ENCODE measurements at places on chromosomes 12 and 14. TPM values are rescaled to one million over a fixed set of nuclear protein-coding genes. Genes with fewer than 3 reads are reported as not detected.

OR4E1 gene
- total RNA-seq = not detected

OR4E2 gene
- total RNA-seq = not detected

PLEKHD1 gene
- total RNA-seq = not detected

LPAR5 gene
- 2.9 TPM for total RNA-seq

LRP6 gene
- total RNA-seq = 56.1 TPM

C1S gene
- total RNA-seq = 662 TPM

GRCh38 chr12:15116086-15116485 lies 105.1 kb downstream of the RERG start:
- no peak for DNase-seq

DNA sequence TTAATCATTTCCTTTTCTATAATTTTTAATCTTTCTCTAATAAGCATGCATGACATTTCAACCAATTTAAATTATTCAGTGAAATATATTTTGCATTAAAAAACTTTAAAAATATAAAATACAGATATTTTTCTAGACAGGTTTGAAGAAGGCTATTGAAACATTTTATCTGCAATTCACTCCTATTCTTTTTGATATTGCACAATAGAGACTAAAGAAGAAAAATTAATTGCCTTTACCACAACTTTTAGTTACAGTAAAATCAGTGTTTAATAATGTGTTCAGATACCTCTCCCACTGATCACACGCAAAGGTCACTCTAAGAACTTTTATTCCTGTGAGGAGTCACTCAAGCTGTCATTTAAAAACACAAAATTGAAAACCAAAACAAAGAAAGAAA lies 1416.7 kb downstream of the FSCB start:
- DNase-seq = no peak

DNA sequence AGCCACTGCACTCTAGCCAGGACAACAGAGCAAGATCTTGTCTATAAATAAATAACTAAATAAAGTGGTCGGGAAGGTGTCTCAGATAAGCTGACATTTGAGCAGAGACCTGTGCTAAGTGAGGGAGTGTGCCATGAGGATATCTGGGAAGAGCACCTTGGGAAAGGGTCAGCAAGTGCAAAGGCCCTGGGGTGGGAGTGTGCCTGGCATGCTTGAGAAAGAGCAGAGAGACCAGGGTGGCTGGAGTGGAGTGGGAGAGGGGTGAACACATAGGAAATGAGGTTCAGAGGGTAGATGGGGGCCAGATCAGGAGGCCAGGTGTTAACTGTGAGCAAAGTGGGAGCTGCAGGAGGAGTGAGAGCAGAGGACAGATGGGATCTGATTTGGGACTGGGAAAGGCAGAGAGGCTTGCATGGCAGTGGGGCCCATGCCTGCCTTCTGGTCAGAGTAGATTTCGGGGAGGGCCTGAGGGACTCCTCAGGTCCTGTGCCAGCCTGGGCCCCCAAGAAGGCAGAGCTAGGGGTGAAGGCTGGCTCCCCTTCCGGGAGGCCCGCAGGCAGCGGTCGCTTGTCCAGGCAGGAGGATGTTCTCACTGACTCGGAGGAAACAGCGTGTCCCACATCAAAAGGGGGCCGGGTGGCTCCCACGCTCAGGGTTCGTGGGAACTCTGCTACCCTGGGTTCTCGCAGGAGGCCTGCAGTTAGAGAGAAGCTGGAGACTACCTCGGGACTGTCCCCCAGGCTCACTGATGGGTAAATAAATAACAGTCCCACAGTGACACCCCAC lies 32.6 kb downstream of the DTX1 start:
- DNase-seq = no peak

DNA sequence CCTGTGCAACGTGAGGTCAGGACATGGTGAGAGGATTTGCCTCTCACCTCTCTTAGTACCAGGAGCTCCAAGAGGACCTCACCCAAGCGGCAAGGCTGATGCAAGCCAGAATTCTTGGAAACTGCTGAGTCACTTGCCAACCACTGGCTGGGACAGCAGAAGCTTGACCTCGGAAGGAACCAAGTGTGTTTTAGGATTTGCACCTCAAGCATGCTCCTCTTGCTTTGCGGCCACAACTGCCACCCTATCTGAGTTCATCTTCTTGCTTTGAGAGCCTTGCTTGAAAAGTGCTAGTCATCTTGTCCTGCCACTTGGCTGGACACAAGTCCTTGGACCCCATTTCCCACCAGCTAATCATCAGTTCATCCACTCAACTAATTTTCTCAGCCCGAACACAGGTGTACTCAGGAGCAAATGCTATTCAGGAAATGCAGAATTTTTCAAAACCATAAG lies 195.8 kb downstream of the SLC25A21 start:
- DNase-seq = no peak

- DNase-seq = no peak
Observed at GRCh38 chr12:118361092-118361404, 11.7 kb downstream of the TAOK3 start.

- no peak for DNase-seq
Observed at GRCh38 chr14:99245564-99246511, 26.2 kb downstream of the BCL11B start.

DNA sequence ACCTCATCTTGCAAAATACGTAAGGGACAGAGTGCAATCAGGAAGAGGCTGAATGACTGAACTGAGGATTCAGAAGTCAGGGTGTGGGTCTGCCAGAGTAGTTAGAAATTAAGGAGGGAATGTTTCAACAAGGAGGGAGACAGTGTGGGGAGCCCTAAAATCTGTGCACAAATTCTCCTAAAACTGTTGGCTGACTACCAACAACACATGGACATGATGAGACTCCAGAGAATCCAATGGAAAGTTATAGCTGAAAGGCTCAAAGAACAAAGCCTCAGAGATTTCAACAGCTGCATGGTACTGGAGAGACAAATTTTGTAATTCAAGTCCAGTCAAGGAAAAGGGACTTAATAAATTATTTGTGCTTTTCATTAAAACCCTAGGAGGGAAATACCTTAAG lies 36.1 kb upstream of the NEDD1 start:
- DNase-seq = no peak

GRCh38 chr12:2264651-2265232 lies 212.0 kb downstream of the CACNA1C start:
- DNase-seq = no peak

DNA sequence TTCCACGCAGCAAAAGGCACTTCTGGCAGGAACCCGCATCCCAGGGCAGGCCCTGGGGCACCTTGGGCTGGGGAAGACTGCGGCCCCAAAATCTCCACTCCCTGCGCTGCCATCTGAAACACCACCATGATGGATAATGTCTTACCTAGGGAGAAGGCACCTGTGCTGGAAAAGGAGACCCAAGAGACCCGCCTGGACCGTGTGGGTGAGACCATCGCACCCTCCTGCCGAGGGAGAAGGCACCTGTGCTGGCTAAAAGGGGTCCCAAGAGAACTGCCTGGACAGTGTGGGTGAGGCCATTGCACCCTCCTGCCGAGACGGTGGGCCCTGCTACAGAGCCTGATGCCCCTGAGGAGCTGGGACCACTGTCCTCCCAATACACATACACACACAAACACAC lies 24.8 kb upstream of the INF2 start:
- no peak for DNase-seq

- DNase-seq = peak; percentile 86
Observed at GRCh38 chr12:49094160-49094974, at the start of gene DHH. TSS of gene DHH (minus strand) at chr12:49094801. CDS start at chr12:49094512, 289 bp downstream.

DNA sequence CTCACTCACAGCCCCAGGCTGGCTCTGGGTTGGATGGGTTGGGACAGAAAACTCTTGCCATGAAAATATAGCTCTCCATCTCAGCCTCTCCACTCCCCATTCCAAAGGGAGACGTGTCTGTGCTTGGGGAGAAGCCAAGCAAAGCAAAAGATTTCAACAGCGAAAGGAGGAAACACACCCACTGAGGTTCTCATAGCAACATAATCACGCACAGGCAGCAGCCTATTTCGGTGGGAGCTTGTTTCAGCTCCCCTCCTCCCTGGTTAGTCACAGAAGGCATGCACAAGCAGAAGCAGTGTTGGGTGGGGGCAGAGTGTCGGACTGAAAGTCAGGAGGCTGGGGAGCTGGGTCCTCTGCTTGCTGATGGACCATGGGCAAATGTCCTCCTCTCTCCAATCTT lies 1.9 kb upstream of the PRMT8 start:
- no peak for DNase-seq

GRCh38 chr12:6093764-6094163 lies 30.7 kb downstream of the VWF start:
- DNase-seq = peak; percentile 42

DNA sequence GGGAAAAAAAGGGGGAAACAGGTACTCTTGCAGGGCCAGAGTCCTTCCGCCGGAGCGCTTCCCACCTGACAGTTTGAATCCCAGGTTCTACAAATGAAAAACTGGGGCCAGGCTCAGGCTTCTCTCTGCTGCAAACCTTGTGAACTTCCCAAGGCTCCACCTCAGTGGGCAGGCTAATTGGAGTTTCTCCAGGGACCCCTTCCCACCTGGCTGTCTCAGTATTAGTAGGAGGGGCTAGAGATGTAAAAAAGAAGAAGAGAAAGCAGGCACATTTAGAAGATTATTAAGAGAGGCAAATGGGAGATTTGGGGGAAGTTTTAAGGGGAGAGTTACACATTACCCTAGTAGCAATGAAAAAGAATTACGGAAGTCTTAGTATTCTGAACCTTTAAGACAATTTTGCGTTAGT lies 20.0 kb upstream of the CLEC2D start:
- DNase-seq = no peak

GRCh38 chr12:15355766-15356165 lies 33.5 kb downstream of the PTPRO start:
- DNase-seq = no peak
